Left lobe of liver (tissue), 2 donors: ENCODE measurements at places on chromosomes 1 and 21.

GRCh38 chr1:15323989-15324868 is 77.2 kb downstream of the FHAD1 start:
- no peak for DNase-seq

DNA sequence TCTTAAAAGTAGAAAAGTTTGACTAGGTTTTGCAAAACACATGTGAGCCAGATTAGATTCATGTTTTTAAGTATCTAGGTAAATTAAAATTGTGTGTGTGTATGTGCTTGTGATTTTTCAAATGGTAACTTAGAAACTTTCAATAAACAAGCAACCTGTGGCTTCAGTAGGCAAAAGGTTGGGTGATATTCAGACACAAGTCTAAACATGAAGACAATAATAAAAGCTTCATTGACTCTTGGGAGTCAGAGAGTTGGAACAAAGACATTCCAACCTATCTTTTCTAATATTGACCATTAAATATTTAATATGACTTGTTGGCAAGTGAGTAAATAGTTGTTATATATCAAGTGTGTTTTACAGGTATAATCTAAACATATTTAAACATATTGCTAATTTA is 1049.6 kb upstream of the ADGRL4 start:
- DNase-seq = no peak

DNA sequence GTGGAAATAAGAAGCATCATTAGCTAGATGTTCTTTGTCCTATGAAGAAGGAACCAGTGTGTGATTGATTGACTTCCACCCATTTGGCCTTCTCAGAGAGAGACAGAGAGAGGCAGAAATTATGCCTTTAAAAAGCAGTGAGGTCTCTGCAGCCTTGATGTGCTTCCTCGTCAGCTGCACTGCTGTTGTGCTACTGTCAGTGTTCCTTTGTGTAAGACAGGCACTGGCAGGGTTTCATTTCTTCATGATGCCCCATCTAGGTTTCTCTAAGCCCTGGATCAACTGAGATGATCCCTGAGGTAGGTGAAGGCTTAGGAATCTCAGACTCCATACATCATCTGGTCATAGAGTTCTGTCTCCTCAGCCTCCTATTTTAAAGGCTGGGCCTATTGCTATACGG is 34.9 kb downstream of the GPR3 start:
- DNase-seq = no peak

- no peak for DNase-seq
These were observed 78.1 kb downstream of the SH3GLB1 start for GRCh38 chr1:86782482-86782881.

- no peak for DNase-seq
These were observed 6.7 kb downstream of the FBXO6 start for GRCh38 chr1:11670747-11671146.

GRCh38 chr1:237562242-237562823 is 328.4 kb downstream of the ZP4 start:
- DNase-seq = no peak

DNA sequence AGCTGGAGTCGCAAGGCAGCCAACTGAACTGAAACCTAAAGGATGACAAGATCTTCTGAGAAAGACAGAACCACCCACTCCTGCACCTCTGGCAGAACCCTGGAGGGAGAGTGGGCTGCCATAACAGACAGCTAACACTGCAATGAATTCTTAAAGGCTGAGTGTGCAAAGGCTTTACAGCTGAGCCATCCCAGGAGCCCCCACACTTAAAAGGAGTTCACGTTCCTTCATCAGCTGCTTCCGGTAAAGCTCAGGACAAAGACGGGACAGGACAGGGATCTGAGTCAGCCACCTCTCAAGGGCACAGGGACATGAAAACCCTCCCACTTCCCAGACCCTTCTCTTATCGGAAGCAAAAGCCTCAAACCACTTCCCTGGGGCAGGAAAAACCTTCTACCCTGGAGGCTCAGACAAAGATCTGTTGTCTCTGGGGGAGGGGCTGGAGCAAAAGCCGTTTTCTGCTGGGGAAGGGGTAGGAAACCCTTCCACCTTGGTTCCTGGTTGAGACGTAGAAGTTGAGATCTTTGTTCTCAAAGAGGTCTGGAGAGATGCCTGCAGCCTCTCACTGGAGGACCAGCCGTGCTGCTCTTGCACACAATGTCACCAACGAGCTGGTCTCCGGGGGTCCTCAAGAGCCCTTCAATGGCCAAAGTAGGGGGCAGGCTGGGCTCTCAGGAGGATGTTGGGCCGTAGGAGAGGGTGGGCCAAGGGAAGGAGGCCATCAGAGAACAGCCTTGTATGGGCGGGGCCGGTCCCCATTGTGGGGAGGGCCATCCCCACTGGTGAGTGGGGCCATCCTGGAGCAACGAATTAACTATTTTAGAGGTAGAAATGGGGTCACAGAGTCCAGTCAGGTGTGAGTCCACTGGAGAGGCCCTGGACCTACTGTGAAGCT is 452.4 kb downstream of the PTPRU start:
- no peak for DNase-seq

GRCh38 chr1:9294405-9294773 is 1.7 kb downstream of the SPSB1 start:
- DNase-seq = no peak

GRCh38 chr1:200062143-200062542 is 34.6 kb downstream of the NR5A2 start:
- DNase-seq = no peak

DNA sequence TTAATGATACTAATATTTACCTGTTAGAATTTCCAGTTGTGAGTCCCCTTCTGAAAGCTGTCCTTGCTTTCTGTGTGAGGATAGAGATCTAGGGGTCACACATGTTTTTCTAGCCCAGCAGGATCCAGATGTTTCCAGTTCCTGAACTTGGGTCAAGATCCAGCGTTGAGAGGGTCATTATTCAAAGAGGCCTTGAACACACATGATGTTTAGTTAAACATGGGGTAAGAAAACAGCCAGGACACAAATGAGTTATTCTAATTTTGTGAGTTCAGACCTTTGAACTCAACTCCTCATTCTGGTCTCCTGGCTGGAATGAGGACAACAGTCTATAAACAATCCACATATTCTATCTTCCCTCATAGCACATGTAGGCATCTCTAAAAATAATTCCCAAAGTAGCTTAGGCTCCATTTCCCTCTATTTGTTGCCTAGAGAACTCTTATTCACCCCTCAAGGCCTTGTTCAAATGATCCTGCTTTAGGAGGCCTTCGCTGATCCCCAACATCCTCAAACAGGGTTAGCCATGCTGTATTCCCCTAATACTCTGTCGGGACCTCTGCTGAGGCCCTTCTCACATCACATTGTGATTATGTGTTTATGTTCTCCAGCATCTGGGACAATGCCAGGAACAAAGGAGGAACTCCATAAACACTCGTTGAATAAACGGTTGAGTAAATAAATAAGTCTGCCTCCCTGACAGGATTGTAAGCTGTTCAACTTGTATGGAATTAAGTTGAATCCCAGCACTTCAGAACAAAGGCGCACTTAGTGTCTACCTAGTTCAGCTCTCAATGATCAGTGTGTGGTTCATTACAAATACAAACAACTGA is 15.0 kb upstream of the KCNN3 start:
- no peak for DNase-seq

GRCh38 chr1:115282807-115283208 is 55.2 kb downstream of the NGF start:
- no peak for DNase-seq

DNA sequence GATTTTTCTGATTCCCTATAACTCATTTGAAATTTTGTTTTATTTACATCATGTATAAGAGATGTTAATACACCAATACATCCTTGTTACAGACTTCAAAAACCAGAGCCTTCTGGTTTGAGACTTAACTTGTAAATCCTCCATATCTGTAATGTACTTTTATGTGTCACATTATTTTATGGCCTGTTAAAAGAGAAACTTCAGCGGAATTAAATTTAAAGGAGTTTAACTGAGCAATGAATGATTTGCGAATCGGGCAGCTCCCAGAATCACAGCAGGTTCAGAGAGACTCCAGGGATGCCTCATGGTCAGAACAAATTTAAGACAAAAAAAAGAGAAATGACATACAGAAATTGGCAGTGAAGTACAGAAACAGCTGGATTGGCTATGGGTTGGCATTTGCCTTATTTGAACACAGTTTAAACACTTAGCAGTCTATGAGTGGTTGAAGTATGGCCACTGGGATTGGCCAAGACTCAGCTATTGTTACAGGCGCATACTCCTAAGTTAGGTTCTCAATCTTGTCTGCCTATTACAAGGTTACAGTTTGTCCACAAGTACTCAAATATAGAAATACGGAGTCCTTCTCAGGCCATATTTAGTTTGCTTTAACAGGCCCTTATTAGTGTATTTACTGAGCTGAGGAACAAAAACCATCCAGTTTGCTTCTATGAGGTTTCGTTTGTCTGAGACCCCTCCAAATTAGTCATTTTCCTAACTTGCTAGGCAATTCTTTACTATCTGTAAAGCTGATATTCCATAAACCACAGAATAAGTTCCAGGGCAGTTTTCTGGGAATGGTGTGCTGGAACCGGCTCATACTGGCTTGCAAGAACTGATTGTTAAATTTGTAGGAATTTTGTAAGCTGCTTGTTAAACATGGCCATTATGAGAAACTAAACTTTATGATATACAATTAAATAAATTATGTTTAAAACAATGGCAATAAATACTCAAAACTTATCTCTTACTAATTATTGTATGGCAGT is 56.2 kb upstream of the WDR26 start:
- no peak for DNase-seq

- DNase-seq = no peak
These were observed 48.4 kb downstream of the B3GALNT2 start for GRCh38 chr1:235455823-235456222.

GRCh38 chr1:161840363-161840762 is 74.2 kb downstream of the ATF6 start:
- no peak for DNase-seq

GRCh38 chr1:182080955-182081582 is 19.6 kb upstream of the ZNF648 start:
- DNase-seq = no peak

DNA sequence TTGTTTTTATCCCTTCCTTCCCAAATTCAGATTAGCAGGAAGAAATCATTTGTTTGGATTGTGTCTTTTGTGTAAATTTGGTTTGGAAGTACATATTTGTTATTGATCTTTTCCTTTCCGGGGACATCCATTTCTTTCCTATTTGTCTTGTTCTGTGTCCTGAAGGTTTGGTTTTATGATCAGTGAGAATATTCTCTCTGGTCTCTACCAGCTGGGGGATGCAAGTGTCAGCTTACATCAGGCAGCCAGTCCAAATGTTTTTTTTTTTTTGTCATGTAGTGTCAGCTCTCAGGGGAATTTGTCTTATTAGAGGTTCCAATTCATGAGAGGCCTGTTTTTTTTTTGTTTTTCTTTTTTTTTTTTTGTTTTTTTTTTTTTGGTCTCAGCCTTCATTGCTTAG is 479.2 kb upstream of the LRRC7 start:
- DNase-seq = no peak

DNA sequence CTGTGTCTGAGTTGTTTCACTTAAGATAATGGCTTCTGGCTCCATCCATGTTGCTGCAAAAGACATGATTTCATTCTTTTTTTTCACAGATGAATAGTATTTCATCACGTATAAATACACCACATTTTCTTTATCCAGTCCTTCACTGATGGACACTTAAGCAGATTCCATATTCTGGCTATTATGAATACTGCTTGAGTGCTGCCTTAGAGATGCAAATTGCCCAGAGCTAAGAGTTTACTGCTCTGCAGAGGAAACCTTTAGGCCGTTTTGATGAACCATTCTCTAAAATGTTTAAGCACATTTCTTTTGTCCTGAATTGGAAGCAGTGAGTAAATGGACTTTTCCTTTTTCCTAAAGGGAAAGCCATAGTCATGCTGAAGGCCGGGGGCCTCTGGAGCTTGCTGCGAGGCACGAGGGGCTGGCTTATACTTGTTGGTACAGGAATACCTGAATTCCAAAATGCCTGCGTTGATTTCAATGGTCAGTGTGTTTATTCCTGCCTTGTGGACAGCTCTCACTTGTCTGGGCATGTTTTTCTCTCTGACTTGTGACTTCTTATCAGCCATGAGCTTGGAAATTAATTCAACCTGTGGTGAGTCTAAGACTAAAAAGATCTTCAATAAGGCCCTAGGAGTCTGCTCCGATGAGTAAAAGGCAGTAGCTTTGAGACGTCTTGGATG is 201.0 kb upstream of the MAP1LC3C start:
- no peak for DNase-seq

DNA sequence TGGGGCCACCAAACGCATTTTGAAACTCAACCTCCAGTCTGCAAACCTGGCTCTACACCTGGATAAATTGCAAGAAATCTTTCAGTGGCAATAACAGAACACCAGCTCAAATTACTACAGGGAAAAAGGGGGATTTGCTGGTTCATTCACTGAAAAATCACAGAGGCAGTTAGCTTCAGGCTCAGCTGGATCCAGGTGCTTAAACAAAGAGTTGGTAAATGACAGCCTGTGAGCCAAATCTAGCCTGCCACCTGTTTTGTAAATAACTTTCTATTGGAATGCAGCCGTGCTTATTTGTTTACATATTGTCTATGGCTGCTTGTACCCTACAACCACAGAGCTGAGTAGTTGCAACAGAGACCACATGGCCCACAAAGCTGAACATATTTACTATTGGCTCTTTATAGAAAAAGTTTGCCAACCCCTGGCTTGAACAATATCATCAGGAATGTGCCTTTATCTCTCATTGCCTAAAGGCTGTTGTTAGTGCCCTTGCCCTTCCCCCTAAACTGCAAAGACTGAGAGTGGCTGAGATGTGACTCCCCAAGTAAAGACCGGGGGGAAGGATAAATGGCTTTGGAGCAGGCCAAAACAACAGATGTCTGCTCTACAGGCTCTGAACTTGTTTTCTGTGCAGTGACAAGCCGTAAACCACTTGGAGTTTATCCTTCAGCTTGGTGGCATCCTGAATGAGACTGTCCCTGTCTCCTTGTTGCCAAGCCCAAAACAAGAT is 21.5 kb upstream of the PTPRF start:
- DNase-seq = no peak

GRCh38 chr1:41612953-41613352 is 128.5 kb upstream of the EDN2 start:
- no peak for DNase-seq

GRCh38 chr1:32701421-32701911 is 1.1 kb downstream of the SYNC start:
- DNase-seq = no peak

DNA sequence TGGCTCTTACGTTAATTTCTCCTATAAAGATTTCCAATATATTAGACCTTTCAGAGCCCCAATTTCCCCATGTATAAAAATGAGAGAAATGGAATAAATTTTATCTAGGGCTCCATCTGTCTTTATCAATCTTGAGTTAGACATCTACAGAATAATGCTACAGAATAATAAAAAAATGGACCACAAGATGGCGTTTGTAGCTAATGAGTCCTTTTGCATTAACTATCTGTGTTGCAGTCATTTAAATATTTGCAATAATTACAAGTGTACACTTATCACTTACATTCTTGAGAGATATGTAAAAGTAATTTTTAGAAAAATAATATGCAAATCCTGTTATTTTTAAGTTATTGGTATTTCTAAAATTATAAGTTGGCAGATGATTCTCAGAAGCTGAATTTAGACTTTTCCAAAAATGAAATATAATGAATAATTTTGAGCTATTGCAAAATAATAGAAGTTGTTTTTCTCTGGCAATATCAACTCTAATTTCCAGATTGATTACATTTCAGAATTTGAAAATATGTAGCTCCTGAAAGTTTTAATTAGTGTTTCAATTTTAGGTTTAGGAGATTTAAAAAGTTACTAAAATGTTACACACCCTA is 87.7 kb downstream of the SNX7 start:
- DNase-seq = no peak
